RWPE1 (cell line): ENCODE measurements at places on chromosomes 1 and 21.

GRCh38 chr1:168799927-168800605, 71.1 kb upstream of the DPT start:
- DNase-seq = no peak

DNA sequence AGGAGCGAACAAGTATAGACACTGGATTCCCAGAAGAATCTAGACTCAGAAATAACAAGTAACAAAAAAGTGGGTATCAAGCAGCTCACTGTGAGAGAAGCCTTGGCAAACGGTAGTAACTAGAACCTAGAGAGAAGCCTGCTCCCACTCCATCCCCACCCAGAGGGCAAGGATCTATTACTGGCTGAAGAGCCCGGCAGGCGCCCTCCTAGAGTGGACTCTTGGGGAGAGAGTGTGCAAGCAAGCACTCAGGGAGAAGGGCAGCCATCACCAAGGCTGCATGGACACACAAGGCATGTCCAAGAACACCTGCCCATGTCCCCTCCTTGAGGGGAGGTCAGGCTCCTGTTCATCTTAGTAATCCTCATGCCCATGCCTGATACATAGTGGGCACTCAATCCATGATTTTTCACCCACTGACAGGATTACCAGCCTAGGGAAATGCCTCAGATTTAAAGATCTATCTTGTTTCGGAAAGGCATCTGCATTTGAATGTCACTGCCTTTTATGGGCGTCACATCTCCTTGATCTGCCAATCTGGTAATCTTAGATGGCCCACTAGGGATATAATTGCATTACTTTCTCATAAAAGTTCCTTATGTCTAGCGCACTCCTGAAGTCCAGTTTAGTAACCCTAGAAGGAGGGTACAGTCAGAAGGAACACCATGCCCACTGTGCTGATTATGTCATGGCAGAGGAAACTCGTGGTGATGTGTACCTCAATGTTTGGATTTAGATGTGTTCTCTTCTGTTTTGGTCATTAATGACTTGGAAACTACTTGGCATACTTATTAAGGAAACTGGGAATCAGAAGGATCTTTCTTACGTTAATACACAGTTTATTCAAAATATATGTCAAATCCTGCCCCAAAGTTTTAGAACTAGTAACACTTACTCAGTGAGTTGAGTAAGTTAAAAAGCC, 14.4 kb downstream of the CNN3 start:
- DNase-seq = no peak

- no peak for DNase-seq
Observed at GRCh38 chr1:192489047-192489446, 86.5 kb upstream of the RGS1 start.

DNA sequence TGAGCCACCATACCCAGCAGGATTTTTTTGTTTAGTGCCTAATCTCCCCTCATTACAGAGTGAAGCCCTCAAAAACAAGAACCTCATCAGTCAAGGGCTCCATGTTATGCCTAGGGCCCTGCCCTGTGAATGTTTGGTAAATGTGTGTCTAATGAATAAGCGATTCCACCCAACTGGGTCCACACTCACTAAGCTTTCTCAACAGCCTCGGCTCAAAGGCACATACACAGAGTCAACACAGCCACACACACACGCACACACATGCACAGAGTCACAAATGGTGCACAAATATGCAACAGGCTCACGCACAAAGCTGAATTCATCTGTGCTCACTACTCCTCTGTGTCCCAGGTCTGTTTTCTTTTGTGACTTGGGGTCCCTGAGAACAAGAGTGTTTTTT, 11.7 kb upstream of the SYNC start:
- DNase-seq = no peak

GRCh38 chr21:16454399-16454798, 724.6 kb downstream of the USP25 start:
- no peak for DNase-seq

- DNase-seq = no peak
Observed at GRCh38 chr1:93079685-93080141, 630 bp downstream of the MTF2 start.

DNA sequence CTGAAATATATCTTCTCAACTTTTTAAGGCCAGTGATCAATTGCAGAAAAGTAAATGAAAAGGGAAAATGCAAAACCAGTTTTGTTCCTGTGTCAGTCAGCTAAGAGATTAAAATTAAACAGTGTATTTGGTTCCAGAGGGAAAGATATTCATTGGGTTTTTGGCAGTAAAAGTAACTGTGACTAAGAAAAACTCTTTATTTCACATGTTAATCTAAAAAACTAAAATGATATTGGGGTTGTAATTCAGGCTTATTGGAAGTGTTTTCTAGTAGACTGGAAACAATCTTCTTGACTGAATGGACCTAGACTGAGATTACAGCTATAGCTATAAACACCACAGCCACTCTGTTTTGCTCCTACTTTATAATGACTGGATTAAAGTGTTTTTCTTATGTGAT, 413.9 kb downstream of the ADGRL2 start:
- no peak for DNase-seq

DNA sequence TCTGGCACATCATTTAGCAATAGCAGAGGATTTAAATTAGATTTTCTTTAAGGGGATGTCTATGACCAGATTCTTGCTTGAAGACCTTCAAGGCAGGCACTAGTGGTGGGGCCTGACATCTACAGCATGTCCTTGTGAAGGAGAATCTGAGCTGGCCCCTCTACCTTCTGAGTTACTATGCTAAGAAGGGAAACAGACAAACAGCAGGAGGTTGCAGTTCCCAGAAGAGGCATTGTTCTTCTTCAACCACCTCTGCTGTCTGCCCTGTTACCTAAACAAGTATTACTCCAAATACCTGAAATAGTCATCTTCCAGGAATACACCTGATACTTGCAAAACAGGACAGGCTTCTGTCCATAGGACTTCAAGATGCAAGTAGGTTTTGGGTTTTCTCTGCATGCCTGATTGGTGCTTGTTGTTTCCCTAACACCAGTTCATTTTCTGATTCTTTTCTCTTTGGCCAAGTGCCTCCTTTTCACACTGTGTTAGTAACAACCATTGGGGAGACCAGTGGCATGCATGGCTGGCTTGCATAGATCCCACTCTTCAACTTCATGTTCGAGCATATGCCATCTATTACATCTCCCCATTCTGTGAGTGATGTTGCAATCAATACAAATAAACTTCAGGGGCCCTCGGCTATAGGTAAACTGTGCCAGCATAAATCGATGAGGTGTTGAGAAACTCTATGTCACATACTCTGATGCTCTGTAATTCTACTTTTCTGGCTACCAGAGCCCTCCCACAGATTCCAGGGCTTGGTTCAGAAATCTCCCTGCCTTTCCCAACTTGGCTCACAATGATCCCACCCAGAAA, 93.0 kb upstream of the DUSP10 start:
- no peak for DNase-seq

GRCh38 chr1:209382231-209383100, 201.0 kb upstream of the CAMK1G start:
- no peak for DNase-seq

- no peak for DNase-seq
Observed at GRCh38 chr1:158200527-158200926, 19.8 kb downstream of the CD1D start.

DNA sequence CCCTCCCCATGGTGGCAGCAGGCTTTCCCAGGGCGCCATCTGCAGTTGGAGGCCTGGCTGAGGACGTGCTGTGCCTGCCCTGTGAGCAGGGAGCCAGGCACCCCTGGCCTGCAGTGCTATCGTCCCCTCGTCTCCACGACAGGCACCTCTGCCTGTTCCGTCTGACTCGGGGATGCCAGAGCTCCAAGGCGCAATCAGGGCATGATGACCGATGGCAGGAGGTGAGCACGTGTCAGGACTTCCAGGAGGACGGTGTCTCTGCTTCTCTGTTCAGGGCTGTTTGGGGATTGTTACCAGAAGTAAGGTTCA, 125.2 kb downstream of the PCBP3 start:
- DNase-seq = no peak

DNA sequence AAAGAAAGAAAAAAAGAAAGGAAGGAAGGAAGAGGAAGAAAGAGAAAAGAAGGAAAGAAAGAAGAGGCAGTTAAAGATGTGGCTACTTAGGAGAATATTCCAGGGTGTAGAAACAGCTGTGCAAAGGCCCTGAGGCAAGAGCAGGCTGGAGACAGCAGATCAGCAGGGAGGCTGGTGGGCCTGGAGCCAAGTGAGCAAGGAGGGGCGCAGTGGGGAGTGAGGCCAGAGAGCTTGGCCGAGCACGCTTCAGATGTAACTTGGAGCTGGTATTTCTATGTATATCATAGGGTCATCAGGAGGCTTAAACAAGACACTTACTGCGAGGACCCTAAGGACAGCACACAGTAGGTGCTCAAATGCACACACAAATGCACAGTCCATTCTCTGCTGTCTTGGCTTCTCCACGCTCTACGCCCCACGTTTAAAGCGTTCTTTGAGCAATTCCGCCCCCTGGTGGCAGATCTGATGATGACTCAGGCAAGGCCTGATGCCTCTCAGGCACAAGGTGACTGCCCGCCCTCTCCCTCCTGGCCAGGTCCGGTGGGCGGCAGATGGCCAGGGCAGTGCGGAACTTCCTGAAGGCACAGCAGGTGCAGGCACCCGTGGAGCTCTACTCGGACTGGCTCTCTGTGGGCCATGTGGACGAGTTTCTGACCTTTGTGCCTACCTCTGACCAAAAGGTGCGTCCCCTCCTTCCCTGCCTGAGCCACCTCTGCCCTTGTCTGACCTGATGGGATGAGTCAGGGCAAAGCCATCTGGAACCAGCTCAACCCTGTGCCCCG, 11.9 kb upstream of the PADI3 start:
- DNase-seq = peak; percentile 75

- no peak for DNase-seq
Observed at GRCh38 chr21:42049578-42050430, 21.3 kb upstream of the UMODL1 start.

GRCh38 chr1:64059556-64059955, 143.9 kb upstream of the UBE2U start:
- no peak for DNase-seq

GRCh38 chr21:33901412-33902288, 14.0 kb downstream of the ATP5PO start:
- no peak for DNase-seq

DNA sequence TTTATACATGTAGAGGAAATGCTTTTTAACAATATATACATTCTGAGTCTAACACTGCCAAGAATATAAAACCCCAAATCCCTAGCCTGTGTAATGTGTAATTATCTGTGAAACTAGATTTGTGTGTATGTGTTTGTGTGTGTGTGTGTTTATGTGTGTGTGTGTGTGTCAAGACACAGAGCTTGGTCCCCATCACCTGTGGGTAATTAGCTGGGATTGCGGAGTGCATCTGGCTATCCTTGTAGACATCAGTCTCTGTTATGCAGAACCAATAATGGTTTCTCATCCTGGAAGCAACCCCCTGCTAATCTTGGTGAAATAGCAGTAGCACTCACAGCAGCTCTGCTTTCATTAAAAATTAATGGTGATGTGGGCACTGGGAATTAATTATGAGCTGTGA, 26.3 kb upstream of the ST6GALNAC3 start:
- no peak for DNase-seq
